ENCODE measurements at places on chromosomes 16 and 17.
A peak's percentile ranks its signal among the peaks of the same experiment; 100 is the strongest.

DNA sequence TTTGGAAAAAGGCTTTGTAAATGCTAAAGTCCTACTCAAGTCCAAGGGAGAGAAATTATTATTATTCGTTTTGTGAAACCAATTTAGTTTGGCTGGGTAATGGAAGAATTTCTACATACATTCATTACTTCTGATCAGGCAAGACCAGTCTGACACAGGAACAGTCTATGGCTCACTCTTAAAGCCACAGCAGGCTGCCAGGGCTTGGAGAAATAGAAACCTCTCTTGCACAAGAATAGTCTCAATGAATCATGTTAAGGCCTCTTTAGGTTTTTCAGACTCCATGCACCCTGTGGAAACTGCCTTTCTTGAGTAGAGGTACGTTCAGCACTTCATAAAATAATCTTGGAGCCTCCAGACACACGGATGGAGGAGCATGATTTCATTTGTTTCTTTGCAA lies 167.7 kb downstream of the IRX3 start:
- no peak for DNase-seq

DNA sequence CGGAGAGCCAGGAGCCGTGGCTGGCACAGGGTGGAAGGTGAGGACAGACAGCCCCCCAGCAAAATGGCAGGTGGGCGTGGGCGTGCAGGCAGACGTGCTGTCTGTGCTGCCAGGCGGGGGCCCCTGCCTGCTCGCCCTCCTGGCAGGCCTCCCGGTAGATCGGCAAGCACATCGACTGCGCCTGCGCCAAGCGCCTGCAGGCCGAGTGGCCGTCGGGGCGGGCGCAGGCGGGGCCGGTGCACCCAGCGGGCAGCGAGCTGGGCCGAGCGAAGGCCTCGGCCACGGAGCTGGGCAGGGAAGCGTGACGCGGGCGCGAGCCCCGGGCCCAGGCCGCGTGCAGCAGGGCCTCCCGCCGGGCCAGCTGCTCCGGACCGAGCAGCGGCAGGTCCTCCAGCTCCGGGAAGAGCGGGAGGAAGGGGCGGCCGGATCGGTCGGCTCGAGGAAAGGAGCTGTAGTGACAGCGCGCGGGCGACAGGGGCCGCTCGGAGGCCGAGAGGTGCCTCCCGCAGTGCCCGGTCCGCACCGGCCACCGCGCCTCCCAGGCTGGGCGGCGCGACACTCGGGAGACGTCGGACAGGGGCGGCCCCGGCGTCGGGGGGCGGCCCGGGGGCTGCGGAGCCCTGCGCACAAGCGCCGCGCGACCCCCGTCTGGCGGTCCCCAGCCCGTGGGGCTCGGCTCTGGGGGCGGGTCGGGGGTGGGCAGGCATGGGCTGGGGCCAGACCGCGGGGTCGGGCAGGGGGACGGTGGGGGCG lies 16.9 kb downstream of the GRIN2C start:
- no peak for DNase-seq

- DNase-seq = no peak
Observed at GRCh38 chr17:78001182-78001581, 42.7 kb downstream of the TNRC6C start.

- DNase-seq = no peak
Observed at GRCh38 chr17:17315142-17315821, 12.1 kb downstream of the NT5M start.

GRCh38 chr17:74919440-74920305 lies 3.4 kb downstream of the USH1G start:
- DNase-seq = no peak

- no peak for DNase-seq
Observed at GRCh38 chr17:34261568-34262337, 6.7 kb downstream of the CCL2 start.

DNA sequence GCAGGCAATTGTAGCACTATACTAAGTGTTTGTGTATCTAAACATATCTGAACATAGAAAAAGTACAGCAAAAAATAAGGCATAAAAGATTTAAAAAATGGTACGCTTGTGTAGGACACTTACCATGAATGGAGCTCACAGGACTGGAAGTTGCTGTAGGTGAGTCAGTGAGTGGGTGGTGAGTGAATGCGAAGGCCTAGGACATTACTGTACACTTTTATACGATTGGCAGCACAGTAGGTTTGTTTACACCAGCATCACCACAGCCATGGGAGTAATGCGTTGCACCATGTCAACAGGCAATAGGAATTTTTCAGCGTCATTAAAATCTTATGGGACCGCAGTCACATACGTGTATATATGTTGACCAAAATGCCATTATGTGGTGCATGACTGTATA lies 45.6 kb downstream of the DNAH9 start:
- DNase-seq = no peak

- DNase-seq = no peak
Observed at GRCh38 chr16:47387026-47387734, 73.7 kb downstream of the ITFG1 start.

GRCh38 chr17:6358131-6358530 lies 76.8 kb downstream of the AIPL1 start:
- no peak for DNase-seq

- DNase-seq = no peak
Observed at GRCh38 chr17:29096094-29096493, 53.2 kb downstream of the PIPOX start.

GRCh38 chr17:81733507-81734404 lies 21.7 kb downstream of the SLC25A10 start:
- no peak for DNase-seq

DNA sequence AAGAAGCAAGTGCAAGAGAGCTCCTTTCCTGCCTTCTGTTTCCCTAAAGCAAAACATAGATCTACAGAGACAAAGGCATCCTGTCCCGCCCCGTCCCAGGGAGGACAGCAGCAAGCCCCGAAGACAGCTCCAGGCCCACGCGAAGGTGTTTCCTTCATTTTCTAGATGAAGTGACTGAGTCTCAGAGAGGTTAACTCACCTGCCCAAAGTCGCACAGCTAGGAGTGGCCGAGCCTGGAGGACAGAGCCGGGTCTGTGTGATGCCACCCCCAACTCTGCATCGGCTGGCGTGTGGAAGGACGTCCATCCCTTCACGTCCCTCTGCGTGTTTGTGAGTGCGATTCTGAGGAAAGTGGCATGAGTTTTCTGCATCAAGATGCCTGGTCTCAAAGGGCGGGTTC lies 187.2 kb upstream of the CHMP6 start:
- DNase-seq = no peak

DNA sequence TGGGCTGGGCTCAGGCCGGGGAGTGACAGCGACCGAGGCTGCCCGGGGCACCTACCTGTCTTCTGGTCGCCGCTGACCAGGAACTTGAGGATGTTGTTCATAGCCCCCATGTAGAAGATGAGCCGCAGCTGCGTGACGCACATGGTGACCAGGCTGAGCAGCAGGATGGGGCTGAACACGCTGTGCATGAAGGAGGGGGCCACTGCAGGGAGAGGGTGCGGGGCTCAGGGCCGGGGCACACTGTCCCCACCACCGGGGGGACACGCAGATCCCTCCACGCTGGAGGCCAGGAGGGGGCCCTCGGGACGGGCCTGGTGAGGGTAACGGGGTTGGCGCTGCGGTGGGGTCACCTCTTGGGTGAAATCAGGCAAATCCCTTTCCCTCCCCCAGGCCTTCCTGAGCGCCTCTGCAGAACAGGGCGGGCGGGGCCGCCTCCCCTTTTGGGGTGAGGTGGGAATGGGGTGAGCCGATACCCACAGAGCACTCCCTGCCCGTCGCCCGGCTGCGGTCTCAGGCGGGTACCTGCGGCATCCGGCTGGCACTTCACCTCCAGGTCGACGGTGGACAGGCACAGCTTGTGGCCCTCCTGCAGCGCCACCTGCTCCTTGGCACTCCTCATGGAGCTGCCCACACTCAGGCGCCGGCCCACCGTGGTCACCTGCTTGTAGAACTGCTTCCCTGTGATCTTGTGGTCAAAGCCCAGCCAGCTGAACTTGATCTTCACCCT lies 28.3 kb upstream of the PITPNA start:
- no peak for DNase-seq

DNA sequence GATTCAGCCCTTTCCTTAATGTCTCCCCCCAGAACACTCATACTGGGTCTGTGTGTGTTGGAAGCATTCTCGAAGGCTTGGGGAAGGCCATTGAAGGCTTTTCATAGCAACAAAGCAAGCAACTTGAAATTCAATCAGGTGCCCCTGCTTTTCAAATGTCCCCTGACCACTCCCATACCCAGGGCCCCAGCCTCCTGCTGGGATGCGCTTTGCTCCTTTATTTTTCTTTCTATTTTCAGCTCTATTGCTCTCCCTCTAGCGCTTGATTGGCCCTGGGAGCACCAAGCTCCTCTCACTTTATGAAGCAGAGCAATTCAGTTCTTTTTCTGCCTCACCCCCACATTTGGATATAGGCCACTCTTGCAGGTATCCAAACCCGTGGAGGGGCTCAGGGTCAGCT lies 92.0 kb downstream of the WSCD1 start:
- no peak for DNase-seq

- DNase-seq = no peak
Observed at GRCh38 chr17:61235827-61236197, 163.8 kb upstream of the TBX2 start.

- DNase-seq = no peak
Observed at GRCh38 chr17:48542698-48543106, 2.2 kb downstream of the HOXB2 start.

DNA sequence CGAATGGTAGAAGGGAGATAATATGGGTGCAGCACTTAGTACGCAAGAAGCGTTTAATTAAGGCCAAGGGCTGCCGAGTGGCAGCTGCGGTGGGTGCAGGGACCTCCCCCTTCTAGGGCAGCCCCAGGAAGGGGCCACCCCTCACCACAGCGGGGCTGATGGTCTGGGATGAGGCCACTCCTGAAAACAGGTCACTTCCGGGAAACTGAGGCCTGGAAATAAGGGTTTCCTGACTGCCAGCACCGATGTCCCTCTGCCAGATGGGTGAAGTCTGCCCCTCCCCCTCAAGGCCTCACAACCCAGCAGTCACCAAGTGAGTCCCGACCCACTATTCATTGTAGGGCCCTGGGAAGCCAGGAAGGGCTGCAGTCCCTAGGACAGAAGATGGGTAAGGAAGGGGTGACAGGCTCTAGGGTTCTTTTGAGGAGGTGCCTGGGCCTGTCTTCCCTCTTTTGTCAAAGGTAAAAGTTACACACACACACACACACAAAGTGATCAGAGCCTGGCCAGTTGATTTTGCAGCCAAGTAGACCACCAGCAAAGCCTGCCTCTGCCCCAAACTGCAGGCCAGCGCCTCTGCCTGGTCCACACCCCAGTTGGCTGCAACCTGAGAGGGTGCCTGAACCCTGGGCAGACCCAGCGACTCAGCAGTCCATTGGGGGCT lies 12.5 kb downstream of the SREBF1 start:
- DNase-seq = no peak

DNA sequence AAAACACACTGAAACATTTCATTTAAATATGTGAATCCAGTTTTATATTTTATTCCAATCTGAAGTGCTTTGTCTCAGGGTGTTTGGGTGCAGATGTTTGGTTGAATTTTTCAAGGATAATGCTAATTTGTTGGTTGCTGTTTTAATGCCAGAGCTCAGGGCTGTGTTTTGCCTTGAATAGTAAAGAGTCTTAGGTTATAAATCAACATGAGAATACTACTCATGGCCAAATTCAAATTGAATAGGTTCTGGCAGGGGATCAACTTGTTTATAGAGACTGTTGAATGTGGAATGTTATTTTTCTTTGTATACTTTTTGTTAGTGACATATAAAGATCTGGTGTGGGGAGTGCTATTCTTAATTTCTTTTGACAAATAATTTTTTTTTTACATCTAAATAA lies 18.8 kb downstream of the TOM1L1 start:
- no peak for DNase-seq

DNA sequence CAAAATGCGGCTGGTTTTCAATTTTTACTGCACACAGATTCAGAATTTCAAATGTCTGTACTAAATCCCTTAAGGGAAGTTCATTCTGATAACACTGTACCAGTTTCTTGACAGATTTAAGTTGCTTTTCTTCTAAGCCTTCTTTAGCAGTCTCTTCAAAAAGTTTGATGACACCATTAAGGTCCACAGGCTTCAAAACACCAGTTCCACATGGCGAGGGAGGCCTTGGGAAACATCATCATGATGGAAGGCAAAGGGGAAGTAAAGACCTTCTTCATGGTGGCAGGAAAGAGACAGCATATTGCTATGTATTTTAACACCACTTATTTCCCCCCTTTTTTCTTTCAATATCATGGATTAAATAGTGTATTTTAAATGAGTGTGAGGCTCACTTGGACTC lies 24.5 kb downstream of the NLRC5 start:
- no peak for DNase-seq

DNA sequence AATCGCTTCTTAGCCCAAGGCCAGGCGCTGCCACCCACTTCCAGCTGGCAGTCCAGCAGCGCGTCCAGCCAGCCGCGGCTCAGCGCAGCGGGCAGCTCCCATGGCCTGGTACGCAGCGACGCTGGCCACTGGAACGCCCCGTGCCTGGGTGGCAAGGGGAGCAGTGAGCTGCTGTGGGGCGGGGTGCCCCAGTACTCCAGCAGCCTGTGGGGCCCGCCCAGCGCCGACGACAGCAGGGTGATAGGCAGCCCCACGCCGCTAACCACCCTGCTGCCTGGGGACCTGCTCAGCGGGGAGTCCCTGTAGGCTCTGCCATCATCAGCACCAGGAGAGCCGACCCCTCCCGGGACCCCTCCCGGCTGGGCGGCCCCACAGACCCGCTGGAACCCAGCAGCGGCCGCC lies 24.0 kb downstream of the TMC6 start:
- no peak for DNase-seq

GRCh38 chr17:80315517-80316182 lies 55.0 kb downstream of the RNF213 start:
- DNase-seq = no peak

GRCh38 chr17:8118769-8119580 lies 661 bp upstream of the ALOXE3 start:
- peak; percentile 64 for DNase-seq

GRCh38 chr17:29111816-29112499 lies 68.2 kb downstream of the MYO18A start:
- DNase-seq = peak; percentile 46

DNA sequence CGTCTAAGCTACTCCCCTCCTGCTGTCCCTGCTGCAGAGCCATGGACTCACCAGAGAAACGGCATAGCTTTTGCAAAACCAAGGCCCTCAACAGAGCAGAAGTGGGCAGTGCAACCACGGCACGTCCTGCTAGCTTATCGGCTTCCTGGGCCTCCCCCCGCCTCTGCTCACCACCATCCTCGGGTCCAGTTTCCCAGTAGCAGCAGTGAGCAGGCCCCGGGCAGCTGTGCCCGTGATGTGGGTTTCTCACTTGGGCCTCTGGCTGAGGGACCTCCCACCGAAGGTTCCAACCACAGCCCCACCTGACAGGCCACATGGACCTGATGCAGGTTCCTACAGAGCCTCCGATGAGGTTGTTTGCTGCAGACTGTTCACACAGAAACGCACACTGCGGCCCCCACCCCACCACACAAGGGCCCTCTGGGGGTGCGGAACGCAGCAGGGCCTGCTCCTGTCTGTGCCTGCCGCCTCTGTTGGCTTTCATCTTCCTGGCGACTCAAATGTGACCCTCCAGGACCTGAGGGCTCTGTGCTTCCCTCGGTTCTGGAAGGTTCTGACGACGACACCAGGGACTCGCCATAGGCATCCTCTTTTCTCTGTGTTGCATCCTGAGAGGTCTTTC lies 24.8 kb downstream of the PDIA2 start:
- DNase-seq = no peak
